NCI-H2081 treated with DMSO at 0.1 percent for 48 hours (cell line): ENCODE measurements at places on chromosomes 2 and 18.

DNA sequence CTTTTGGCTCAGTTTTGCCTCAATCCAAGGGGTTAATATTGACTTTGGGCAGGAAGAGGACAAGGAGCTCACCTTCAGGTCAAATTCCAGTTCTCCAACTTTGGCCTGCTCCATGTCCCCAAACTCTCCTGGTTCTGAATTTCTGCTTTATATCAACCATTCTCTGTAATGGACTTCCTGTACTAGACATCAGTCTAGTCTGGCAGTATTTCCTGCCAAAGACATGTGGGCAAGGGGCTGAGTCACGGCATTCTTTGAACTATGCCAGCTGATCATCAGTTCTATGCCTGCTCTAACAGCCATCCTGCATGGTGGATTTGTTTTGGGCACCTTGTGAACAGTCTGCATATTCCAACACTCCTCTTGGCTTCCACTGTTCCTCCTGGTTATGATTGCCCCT is 199.4 kb downstream of the ZEB2 start:
- DNase-seq, result no peak

- DNase-seq, result no peak
Observed at GRCh38 chr18:33580546-33580945, 2.5 kb downstream of the ASXL3 start.

- DNase-seq, result no peak
Observed at GRCh38 chr2:237714690-237715458, 83.7 kb upstream of the RBM44 start.

DNA sequence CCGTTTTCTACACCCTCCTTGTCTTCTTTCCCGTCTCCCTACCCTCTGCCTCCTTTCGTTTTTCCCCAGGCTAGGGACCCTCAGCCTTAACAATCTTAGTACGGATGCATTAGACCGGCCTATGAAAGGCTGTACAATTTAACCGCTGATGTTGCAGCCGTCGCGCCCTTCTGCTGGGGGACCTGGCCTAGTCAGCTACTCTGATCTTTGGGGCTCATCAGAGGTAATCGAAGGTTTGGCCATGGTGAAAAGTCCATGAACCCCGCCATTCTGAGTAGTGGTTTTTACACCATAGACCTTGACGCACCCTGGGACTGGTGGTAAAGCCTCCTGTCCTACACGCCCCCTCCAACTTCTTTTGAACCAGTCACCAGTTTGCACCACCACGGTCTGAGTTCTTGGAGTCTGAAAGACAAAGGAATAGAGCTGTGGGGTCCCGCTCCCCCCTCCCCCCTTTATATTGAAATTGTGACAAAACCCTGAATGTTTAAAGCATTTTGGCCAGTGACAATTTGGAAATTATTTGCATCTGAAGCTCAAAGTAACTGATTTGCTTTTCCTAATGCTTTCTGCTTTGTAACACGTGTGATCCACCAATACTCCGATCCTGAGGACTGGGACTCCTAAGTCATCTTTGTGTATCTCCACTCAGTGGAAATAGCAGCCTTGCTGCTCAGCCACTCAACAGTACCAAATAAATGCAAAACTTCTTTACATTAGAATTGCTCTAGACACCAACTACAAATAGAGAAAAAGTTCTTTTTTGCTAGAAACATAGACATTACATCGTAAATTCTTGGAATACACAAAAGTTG is 642 bp upstream of the SRSF7 start:
- no peak for DNase-seq

DNA sequence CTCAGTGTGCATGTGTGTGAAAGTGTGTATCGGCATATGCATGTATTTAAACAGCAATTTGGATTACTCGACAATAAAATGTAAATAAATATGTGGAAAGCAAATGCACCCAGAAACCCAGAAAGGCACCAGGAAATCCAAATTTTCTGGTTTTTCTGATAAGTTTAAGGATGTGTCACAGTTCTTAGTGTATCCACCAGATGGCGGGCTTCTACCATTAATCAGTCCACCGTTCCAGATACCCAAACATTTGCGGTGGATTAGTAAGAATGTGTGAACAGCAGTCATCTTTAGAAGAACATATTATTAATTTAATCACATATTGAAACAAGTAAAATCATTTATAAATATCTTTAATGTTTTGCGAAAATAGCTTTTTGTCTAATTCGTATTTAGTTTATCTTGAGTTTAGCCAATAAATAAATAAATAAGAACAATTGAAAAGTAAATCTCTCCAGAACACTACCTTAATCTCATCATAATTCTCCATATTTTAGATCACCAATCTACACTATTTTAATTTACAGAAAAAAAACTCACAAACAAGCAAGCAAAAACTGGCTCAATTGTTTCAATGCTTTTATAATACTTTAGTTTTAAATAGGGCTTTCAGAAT is 298.9 kb downstream of the DSEL start:
- DNase-seq, result no peak

DNA sequence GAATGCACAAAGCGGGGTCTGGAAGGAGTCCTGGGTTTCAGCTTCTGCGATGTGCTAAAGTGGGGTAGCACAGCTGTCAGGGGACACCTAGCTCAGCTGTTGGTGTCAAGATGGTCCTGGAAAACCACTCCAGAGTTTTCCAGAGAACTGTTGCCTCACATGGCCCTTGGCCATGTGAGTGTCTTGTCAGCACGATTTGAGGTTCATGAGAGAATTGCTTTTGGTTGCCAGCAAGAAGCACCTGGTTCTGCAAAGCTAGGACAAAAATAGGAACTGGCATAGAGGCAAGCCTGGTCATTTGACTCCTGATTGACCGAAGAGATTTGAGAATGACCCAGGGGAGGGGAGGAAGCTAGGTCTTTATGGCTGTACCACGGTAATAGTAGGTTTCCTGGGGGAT is 50.4 kb upstream of the CTLA4 start:
- no peak for DNase-seq

- DNase-seq, result no peak
Observed at GRCh38 chr2:222269132-222269531, 29.7 kb downstream of the PAX3 start.

GRCh38 chr2:151156431-151156830 is 105.2 kb downstream of the RBM43 start:
- no peak for DNase-seq

DNA sequence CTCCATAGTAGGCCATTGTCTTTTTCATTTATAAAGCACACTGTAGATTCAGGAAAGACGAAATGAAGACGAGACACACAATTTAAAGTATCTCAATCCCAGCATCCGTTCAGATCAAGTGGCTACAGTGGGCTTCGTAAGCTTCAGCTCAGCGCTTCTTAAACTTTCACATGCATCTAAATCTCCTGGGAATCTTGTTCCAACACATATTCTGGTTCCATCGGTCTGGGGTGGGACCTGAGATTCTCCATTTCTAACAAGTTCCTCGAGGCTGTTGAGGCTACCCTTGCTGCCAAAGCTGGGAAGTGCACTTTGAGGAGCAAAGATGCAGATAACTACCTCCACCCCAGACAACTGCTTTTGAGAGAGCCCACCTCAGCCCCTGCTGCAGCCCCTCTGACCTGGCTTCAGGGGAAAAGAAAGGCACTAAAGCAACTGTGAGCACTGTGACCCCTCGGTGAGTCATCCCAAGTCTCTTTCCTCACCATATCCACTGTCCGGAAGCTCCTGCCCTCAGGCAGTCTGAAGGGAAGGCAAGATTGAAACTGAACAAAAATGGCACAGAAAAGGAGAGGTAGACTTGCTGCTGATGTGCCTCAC is 201.1 kb upstream of the FBXO11 start:
- no peak for DNase-seq

DNA sequence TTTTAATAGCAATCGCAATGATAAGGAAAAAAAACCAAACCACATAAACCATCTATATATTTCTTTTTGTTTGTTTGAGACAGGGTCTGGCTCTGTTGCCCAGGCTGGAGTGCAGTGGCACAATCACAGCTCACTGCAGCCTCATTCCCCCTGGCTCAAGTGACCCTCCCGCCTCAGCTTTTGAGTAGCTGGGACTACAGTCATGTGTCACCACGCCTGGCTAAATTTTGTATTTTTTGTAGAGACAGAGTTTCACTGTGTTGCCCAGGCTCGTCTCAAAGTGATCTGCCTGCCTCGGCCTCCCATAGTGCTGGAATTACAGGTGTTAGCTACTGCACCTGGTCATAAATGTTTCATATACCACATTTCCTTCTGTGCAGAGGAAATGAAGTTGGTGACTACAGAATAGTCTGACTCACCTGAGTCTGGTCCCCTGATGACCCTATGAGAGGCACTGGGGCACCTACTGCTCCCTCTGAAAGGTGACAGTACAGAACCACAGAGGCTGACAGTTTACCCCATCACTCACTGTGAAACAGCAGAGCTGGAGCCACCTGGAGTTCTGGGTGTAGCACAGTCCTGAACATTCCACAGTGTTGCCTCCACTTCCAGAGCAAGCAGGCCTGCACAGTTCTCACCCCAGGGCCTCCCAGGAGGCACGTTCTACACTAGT is 183.7 kb upstream of the PXDN start:
- DNase-seq, result no peak

DNA sequence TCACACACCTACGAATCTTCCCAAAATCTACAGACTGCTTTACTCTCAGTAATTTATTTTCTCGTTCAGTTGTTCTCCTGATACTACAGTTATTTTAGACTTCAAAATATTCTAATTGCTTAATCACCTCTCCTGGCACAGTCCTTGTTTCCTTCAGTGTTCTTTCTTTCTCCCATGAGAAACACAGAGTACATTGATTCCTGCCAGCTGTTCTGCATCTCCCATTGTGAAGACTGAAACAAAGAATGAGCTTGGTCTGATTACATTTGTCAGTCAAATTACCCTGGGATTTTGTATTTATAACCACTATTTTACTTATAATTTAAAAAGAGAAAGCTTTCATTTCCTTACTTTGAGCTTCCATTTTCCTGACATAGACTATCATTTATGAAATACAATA is 63.9 kb upstream of the TANK start:
- no peak for DNase-seq

- no peak for DNase-seq
Observed at GRCh38 chr2:200356857-200357384, 50.4 kb downstream of the SPATS2L start.

GRCh38 chr18:42030586-42031182 is 75.7 kb downstream of the PIK3C3 start:
- DNase-seq, result no peak

DNA sequence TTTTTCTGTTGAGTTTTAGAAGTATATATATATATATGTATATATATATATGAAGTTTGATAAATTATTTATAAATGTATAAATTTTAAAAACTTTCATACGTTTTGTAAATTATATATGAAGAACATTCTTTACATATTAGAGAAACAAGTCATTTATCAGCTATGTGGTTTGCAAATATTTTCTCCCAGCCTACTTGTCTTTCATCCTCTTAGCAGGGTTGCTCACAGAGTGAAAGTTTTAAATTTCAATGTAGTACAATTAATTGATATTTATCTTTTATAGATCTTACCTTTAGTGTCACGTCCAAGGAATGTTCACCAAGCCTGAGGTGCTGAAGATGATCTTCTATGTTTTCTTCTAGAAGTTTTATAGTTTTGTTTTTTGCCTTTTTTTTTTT is 78.3 kb upstream of the HS6ST1 start:
- DNase-seq, result no peak

DNA sequence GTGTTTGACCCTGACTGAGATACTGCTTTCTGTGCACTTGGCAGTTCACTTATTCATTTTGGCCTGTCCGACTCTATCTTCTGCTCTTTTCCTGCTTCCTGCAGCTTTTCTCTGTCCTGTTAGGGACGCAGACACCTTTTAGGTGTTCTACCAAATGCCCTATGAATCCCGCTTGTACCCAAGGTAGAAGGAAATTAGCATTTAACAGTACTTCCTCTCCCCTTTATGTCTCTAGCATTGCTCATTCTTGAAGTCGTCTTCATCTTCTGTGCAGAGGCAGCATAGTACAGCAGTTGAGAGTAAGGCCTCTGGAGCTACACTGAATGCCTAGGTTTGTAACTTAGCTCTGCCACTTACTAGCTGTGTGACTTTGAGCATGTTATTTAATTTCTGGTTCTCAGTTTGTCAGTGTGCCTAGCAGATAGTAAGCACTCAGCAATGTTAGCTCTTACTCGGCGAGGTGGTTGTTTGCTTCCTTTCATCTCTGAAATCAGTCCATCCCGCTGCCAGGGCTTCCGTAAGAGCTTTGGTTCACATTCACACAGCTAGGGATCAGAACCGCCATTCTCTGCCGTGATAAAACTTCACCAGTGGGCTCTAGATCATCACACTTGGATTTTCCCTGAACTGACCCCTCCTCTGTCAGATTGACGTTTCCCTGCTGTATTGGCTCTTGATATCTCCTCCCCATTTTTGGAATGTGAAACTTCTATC is 1.4 kb downstream of the CCT7 start:
- DNase-seq, result no peak

DNA sequence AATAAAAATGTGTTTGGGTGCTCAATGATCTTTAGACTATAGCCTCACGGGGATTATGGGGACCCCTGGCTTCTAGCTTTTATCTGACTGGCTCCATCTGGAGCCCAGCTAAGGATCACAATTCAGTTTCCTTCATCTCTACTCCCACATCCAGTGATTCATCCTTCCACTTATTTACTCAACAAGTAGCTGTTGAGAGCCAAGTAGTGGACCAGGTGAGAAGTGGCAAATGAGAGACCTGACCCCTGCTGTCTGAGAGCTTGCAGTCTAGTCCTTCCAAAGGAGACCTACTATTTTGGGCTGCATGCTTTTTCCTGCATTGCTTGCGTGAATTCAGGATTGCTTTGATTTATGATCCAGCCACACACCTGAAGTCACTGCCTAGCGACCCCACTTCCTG is 10.7 kb upstream of the DSG3 start:
- no peak for DNase-seq

DNA sequence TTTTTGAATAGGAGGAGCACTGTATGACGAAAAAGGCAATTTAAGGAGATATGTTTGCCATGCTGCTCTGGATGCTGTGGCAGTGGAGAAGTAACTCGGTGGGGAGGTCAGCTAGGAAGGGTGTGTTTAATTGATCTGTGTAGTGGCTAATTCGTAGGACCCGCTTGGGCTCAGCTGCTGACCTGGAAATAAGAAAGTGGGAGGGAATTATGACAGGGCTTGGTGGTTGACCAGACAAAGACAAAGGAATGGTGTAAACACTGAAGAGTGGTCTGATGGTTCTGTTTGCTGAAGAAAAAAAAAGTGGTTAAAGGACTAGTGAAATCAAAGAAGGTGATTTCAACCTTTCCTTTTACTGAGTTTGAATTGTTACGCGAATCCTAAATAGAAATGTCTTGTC is 146.0 kb downstream of the MAP4K4 start:
- no peak for DNase-seq

GRCh38 chr18:21915546-21915945 is 175.0 kb downstream of the MIB1 start:
- DNase-seq, result no peak

DNA sequence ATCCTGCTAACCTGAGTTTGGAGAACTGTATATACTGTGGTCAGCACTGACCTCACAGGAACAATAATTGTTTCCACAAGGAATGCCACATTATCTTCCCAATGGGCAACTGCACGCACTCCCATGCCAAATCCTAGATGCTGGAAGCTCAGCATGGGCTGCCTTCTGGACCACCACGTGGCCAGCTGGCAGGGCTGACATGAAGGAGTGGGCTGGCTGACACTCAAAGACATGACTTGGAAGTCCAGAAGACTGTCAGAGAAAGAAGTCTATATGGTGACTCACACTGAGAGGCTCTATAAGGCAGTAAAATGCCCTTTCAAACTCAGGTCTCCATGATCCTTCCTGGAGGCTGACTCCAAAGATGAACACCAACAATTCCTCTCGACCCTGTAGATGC is 98.4 kb upstream of the RNF152 start:
- no peak for DNase-seq
